ENCODE measurements at places on chromosomes 3 and 15.

- DNase-seq: no peak
Observed at GRCh38 chr3:172919297-172919683, 168.8 kb downstream of the ECT2 start.

DNA sequence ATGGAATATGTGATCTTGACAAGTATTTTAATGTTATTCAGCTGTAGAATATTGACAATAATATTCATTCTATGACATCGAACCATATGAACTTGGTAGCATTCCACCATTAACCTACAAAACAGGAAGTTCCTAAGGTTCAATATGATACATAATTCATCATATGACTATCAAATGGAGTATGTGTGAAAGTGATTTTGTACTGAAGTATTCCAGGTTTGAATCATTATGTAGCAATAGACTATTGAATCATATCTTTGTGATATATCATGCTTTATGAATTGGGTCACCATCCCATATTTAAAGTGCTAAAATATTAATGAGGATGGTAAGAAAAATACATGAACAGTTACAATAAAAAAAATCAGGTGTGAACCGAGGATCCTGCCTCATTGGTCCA, 95.1 kb downstream of the TP63 start:
- DNase-seq: no peak

DNA sequence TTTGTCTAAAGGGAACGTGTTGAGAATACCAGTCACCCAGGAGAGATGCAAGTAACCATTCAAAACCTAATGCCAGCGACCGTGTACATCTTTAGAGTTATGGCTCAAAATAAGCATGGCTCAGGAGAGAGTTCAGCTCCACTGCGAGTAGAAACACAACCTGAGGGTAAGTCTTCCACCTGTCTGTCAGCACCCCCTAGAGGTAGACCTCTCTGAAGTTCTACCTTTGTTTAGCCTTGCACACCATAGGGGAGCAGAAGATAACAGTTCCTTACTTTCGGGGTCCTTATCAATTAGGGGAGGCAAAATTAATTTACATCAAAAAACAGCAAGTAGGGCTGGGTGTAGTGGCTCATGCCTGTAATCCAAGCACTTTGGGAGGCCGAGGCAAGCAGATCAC, 124.4 kb downstream of the HCN4 start:
- DNase-seq: no peak

DNA sequence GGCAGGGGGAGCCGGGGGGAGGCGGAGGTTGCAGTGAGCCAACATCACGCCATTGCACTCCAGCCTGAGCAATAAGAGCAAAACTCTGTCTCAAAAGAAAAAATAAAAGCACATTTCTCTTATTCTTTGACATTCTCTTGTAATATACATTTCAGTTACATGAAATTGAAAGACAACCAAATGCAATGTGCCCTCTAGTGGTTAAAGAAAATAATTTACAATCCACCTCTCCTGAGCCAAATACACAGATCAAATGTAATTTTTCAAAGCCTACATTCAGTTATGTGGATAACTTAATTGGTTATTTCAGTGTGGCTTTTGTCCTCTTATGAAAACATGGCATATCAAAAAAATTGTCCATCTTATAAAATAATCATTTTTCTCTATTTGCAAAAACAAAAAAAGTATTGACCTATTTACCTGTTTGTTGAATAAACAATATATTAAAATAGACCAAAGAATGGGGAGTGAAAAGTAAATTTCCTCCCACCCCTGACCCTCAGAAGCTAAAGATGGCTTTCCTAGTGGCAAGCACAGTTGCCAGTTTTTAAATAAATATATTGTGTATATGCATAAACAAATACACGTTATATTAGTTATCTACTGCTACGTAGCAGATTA, 14.2 kb upstream of the U2SURP start:
- no peak for DNase-seq

GRCh38 chr3:171704002-171704401, 106.3 kb downstream of the PLD1 start:
- no peak for DNase-seq

DNA sequence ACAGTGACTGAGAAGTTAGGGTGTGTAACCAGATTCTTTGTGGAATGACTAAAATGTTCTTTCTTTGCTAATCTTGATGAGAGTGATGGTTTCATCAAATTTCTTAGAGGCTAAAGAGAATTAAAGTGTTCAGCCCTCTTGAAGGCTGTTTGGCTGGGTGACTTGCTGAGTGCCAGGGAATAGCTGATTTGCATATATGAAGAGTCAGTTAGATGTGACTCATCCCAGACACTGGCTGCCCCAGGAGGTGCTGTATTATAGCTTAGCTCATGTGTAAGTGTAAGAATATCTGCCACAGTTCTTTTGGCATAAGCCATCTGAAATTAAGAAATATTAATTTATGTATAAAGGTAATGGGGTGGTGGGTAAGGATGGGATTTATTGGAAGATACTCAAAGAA, 535.1 kb downstream of the NLGN1 start:
- DNase-seq: no peak

DNA sequence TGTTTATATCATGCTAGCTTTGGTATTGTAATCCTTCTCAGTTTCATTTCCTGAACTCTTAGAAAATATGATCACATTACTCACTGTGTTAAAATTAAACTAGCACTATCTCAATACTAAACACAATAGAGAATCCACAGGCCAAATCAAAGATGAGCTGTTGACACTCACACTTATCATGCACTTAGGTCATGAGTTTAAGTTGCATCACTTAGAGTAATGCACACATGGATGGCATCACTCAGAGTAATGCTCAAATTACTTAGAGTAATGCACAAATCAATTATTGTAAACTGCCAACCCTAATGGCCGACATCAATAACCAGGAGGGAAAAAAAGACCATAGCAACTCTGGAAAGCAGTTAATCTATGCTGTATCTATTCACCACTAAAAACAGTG, 40.0 kb upstream of the MCF2L2 start:
- DNase-seq: no peak

DNA sequence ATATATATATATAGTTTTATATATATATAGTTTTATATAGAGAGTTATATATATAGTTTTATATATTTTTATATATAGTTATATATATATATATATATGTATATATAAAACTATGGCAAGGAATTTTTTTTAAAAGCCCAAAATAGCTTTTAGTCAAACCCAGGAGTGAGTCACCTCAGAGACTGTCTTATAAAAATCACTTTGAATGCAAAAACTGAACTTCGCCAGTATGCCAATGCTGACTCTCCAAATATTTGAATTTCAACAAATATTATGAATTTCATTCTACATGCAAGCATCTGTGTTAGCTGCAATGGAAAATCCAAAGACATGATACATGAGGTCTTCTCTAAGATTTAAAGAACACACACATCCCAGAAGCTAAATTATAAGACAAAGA, 132.8 kb upstream of the NR2F2 start:
- DNase-seq: no peak

GRCh38 chr3:79247725-79248043, 520.1 kb downstream of the ROBO1 start:
- no peak for DNase-seq

GRCh38 chr3:44227632-44228031, 14.1 kb upstream of the TOPAZ1 start:
- DNase-seq: no peak

GRCh38 chr3:178385280-178385952, 150.8 kb upstream of the KCNMB2 start:
- DNase-seq: no peak

GRCh38 chr15:35851491-35851890, 305.5 kb upstream of the DPH6 start:
- DNase-seq: no peak

GRCh38 chr3:88005066-88005465, 53.7 kb downstream of the CGGBP1 start:
- DNase-seq: no peak

DNA sequence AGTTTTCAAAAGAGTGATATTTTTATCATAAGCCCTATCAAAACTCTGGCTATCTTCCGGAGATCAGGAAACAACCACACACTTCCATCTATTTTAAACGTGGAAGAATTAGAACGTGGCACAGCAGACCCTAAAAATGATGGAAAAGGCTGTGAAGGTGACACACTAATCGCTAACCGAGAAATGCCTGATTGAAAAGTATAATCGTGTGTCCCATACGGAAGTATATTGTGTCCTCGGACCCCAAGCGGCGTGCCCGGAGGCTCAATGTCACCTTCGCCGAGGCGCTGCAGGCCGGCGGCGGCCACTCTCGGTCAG, 642 bp downstream of the COX5A start:
- DNase-seq: no peak

GRCh38 chr3:179717219-179717618, 64.4 kb downstream of the USP13 start:
- no peak for DNase-seq

DNA sequence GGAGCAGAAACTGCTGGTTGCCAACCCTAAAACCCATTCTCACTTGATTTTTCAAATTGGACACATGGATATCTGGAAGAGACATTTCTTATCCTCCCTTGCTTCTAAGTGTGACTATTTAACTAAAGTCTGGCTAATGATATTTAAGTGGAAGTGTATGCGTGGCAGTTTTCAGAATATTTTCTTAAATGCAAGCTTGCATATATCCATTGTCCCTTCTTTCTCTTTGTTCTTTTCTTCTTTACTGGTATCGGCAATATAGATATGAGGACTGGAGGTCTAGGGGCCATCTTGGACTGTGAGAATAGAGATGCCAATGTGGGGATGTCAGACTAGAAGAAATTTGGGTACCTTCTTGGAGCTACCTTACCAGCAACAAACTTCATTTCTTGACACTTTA, 364.3 kb upstream of the DPH6 start:
- no peak for DNase-seq

GRCh38 chr3:125670945-125671344, 75.6 kb upstream of the OSBPL11 start:
- no peak for DNase-seq

- DNase-seq: no peak
Observed at GRCh38 chr3:137249311-137249940, 291.6 kb downstream of the IL20RB start.

- DNase-seq: no peak
Observed at GRCh38 chr3:152899306-152899705, 64.4 kb downstream of the P2RY1 start.

- no peak for DNase-seq
Observed at GRCh38 chr3:135792174-135792573, 173.4 kb upstream of the PPP2R3A start.
